ENCODE measurements at places on chromosomes 7 and 10.

GRCh38 chr7:122038134-122038533 is 105.9 kb downstream of the AASS start:
- no peak for DNase-seq

DNA sequence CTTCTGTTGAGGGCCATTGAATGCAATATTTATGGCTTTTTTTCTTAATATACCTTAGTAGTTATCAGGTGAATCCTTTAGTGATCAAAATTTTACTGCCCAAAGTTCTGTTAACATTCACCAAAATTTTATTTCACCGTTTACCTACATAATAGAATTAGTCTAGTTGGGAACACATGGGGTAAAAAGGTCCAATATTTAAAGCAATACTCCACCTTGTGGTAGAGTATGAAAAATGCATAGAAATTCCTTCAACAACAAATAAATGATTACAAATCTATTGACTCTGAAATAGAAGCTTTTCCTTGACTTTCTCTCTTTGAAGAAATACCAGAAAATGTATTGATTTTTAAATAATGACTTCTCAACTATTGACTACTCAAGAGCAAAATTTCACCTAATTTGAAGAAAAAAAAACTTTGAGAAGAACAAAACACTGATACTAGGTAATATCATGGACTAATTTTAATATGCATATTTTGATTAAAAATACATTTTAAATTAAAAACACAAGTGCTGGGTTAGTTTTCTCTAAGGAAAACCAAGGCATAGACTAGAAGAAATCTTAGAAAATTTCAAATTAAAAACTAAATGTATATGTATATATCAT is 43.3 kb downstream of the POLR1F start:
- no peak for DNase-seq

- no peak for DNase-seq
Measured at GRCh38 chr10:96705134-96705533, 15.2 kb downstream of the PIK3AP1 start.

DNA sequence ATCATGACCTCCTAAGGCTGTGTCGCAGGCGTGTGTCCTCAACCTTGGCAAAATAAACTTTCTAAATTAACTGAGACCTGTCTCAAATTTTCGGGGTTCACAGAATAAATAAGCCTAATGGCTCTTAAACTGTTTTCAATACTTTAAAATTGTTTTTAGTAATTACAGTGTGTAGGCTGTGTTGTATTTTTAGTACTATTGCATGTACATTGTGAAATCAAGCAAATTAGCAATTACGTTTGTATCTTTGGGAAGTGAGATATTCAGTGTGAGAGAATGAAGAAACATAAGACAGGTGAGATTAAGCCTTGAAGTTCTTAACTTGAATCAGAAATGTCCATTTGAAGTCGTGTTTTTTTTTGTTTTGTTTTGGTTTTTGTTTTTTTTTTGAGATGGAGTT is 4.8 kb upstream of the AKR1B10 start:
- no peak for DNase-seq

DNA sequence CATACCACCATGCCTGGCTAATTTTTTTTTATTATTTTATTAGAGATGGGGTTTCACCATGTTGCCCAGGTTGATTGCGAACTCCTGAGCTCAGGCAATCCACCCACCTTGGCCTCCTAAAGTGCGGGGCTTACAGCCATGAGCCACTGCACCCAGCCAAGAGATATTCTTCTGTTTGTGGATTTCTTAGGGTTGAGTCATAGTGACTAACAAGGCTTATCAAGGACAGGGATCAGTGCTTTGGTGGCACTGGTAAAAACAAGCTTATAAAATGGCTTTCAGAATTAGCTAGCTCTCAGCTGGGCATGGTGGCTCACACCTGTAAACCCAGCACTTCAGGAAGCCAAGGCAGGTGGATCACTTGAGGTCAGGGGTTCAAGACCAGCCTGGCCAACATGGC is 122.4 kb downstream of the ZNF248 start:
- no peak for DNase-seq

GRCh38 chr7:117707080-117707479 is 166.2 kb downstream of the CTTNBP2 start:
- no peak for DNase-seq

DNA sequence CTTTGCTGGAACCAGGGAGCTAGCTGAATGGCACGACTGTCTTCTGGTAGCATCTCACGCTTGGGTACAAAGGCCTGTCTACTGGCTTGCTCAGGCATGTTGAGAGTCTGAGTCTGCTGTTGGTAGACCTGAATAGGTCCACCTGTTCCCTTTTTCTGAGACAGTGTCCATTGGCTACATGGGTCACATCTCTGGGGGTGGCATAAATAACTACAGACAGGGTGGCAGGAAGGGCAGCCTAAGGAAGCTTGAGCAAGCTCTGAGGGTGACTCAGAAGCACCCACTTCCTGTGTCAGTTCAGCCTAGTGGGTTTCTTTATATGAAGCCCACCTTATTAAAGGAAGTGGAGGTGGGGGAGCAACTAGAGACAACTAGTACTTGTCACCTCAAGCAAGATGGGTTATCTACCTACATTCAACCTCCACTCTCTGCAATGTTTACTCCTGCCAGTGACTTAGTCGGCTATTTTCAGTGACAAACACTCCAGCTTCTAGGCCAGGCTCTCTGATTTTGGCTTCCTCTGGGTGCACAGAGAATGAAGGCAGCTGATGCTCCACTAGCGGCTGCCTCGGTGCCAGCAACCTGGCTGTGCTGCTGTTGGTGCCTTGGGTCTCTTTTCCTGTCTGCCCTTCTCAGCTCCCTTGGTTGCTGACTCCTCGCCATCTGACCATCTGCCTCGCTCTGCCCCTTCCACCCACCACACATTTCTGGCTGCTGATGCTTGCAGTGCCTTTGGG is 5.7 kb upstream of the ZYX start:
- DNase-seq, result no peak

DNA sequence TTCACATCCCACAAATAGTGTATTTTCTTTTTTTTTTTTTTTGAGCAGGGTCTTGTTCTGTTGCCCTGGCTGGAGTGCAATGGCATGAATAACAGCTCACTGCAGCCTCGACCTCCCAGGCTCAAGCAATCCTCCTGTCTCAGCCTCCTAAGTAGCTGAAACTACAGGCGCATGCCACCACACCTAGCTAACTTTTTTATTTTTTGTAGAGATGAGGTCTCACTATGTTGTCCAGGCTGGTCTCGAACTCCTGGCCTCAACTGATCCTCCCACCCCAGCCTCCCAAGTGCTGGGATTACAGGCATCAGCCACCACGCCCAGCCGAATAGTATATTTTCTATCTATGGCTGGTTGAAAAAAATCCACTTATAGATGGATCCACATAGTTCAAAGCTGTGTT is 12.5 kb downstream of the EZH2 start:
- no peak for DNase-seq

- no peak for DNase-seq
Measured at GRCh38 chr7:70460562-70460961, 671.4 kb upstream of the GALNT17 start.

DNA sequence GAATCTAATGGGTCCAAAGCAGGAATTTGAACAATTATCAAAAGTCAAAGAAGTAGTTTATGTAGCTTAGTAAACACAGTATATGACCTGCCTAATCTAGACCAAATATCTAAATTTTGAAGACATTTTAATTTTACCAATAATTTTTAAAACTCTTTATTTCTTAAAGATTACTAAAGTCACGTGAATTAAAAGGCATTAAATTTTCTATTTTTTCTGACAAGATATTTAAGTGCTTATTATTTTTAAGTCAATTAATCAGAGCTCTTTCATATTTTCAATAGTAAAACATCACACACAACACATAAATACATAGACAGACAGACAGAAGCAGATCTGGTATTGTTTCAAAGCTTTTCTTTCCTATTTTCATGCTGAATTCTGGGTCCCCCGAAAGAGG is 89.5 kb downstream of the ZNF467 start:
- no peak for DNase-seq

- no peak for DNase-seq
Measured at GRCh38 chr10:110842326-110842904, 29.3 kb upstream of the PDCD4 start.

DNA sequence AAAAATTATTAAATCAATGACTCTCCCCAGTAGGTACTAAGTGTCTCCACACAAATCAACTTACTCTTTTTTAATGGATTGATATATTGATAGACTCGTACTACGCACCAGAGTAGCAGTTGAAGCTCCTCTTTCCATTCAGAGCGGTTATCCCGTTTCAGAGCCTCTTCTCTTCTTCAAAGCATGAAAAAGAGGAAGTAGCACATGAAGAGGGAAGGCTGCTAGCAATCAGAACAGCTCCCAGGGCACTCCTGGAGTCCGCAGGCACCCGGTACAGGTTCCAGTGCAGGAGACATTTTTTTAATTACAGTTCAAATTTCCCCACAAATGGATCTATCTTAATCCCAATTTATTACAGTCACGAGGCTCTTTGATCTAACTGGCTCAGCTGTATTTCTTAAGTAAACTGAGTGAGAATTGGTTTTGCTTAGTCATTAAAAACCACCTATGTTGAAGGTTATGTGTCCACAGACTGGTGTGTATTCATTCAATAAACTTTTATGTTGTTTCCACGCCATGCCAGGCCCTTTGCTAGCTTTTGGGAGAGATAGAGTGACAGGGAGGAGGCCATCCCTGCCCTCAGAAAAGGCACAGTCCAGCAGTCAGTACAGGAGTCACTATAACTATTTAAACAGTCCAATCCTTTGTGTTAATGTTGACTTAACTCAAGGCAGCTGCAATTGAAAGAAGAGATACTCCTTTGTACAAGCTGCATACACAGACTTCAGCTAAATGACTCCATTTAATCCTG is 32.1 kb upstream of the CALN1 start:
- no peak for DNase-seq

DNA sequence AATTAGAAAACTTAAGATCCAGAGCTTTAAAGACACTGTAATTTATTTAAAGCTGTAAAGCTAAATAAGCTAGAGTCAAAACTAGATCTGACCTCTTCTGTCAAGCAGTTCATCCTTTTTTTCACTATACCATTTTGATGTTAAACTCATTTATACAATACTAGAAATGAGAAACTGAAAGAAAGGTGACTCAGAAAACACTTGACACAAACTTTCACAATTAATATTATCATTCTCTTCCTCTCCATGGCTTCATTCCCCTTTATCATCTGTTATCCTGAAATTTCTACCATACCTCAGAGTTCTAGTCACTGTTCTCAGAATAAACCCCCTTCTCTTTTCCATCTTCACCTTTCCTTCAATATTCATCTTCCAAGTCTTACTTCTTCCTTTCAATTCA is 1.3 kb downstream of the FIGNL1 start:
- DNase-seq, result no peak

DNA sequence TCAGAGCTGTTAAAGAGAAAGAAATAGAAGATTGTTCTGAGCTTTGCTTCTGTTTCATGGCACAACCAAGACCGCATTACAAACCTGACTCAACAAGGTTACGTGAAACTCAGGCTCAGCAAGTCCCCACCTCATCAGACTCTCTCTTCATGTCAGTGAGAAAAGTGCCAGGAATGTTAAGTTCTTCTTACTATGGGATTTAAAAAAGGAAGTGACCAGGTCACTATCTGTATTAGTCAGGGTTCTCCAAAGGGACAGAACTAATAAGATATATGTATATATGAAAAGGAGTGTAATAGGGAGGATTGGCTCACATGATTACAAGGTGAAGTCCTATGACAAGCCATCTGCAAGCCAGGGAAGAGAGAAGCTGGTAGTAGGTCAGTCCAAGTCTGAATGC is 25.4 kb upstream of the PAPSS2 start:
- DNase-seq, result no peak

DNA sequence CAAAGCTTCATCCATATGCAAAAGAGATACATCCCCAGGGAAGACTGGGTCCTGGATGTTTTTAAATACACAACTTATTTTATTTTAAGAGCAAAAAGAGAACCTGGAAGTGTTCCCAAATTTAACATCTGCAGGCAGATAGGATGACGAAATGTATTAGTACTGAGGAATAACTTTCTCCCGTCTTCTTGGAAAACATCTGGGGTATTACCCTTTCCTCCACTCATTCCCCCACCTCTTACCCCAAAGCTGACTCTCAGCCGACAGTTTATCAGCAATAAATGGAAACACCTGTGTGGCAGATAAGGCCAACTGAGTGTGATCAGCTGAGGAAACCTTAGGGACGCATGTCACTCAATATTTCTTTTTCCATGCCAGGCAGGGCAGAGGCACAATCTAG is 435.6 kb upstream of the NPVF start:
- no peak for DNase-seq

DNA sequence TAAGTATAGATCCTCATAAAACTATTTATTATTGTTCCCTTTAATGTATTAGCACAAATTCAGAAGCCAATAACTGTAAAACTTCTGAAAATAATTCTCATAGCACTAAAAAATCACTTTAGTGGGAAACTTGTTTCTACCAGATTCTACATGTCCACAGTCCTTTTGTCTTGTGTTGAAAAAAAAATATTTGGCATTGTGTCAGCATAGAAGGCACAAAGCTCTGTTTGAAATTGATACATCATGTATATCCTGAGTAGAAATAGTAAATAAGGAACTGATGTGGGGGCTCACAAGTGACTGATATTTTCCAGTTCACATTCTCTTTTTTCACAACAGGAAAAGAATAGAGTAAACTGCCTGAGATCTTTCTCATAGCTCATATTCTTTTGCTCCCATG is 134.6 kb downstream of the GRM3 start:
- DNase-seq, result no peak

- DNase-seq, result no peak
Measured at GRCh38 chr7:311796-312195, 21.8 kb downstream of the FOXL3 start.

DNA sequence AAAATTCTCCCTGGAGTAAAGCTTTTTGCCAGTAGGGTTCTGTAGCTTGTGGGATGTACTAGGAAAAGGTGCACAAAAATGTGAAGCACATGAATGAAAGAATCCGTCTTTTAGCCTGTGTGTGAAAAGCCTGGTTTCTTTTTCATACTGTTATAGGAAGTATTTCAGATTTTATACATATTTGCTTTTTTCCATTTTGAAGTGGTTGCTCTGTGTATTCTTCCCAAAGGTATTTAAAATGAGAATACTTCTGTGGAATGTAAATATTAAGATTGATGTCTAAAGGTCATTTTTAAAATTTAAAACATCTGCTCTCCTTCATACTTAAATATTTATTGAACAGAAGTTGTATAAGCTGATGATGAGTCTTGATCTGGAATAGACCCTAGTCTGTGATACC is 96.8 kb downstream of the CDK14 start:
- no peak for DNase-seq

- no peak for DNase-seq
Measured at GRCh38 chr7:114879554-114879953, 42.3 kb upstream of the MDFIC start.

- DNase-seq, result no peak
Measured at GRCh38 chr7:116511552-116512519, 12.3 kb downstream of the CAV2 start.

DNA sequence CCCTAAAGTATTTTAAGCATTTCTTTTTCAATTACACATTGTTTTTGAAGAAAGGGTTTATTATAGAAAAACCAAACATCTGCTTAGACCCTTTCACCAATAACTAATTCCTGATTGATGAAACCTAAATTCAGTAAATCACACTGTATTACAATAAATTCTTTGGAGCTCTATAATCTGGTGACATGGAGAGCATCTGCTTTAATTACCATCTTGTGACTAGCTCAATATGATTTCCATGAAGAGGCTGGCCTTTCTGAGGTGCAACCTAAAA is 9.7 kb downstream of the HYCC1 start:
- DNase-seq, result no peak

- no peak for DNase-seq
Measured at GRCh38 chr7:42429339-42429738, 192.3 kb upstream of the GLI3 start.

- DNase-seq, result no peak
Measured at GRCh38 chr10:98646998-98647917, 200.5 kb upstream of the HPS1 start.
